ENCODE measurements at places on chromosomes 7 and 10.

DNA sequence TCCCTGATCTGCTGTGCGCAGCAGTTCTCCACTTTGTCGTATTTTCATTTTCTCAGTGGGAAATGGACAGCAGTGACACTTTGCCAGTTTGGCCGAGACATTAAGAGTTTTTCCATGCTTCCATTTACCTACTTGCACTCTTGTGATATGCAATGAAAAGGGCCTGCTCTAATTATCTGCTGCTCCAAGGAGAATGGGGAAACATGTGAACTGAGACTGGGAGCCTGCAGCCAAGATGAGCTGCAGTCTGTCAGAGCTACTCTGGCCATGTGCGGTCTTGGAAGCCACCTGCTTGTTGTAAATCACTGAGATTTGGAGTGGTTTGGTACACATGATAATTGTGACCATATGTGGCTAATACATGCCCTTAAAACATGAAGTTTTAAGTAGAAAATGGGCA is 586.6 kb upstream of the POT1 start:
- no peak for DNase-seq

GRCh38 chr7:2913760-2914387 is 69.8 kb upstream of the GNA12 start:
- no peak for DNase-seq

- DNase-seq, result no peak
These were observed 87.3 kb downstream of the SEMA3A start for GRCh38 chr7:84107259-84107658.

DNA sequence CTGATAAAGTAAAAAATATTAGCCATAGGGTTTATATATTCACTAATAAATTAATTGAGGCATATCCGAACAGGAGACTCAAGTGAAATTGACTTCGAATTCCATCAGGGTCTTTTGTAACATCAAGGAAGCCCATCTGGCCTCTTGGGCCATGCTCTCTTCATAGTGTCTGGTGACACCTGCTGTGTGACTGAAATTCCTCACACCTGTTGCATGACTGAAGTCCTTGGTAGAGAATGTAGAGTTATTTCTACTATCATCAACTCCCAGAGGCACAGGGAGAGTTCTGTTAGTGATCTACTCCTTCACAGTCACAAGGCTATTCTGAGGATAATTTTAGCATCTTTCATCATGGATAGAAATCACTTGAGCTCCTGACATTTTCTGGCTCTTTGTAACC is 138.3 kb upstream of the LSM8 start:
- DNase-seq, result no peak

DNA sequence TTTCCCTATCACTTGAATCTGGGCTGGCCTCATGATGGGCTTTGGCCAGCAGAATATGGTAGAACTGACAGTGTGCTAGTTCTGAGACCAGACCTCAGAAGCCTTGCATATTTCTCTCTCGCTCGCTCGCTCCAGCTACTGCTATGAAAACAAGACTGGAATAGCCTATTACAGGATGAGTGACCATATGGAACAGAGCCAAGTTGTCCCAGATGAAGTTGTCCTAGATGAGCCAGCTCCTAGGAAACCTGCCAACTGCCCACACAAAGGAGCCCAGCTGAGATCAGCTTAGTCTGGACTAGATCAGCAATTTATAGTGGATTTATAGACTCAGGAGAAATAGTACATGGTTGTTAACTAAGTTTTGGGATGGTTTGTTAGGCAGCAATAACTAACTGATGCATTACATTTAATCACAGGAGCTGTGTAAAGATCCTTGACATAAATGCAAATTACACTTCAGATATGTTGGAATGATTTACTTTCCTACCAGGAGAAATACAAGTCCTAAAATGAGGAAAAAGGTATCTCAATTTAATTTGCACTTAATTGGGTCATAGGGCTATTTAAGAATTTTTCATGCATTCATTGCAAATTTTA is 6.8 kb upstream of the HECW1 start:
- DNase-seq, result peak; percentile 1

DNA sequence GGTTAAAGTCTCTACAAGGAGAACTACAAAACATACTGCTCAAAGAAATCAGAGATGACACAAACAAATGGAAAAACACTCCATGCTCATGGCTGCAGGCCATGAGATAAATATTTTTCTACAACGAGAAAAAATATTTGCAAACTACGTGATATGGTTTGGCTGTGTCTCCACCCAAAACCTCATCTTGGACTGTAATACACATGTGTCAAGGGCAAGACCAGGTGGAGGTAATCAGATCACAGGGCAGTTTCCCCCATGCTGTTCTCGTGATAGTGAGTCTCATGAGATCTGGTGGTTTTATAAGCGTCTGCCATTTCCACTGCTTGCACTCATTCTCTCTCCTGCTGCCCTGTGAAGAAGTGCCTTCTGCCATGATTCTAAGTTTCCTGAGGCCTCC is 57.8 kb downstream of the COA1 start:
- DNase-seq, result no peak

- DNase-seq, result no peak
These were observed 8.7 kb downstream of the PGAM2 start for GRCh38 chr7:44056681-44057080.

- DNase-seq, result no peak
These were observed 210.1 kb upstream of the INHBA start for GRCh38 chr7:41912851-41913567.

- DNase-seq, result no peak
These were observed 18.5 kb downstream of the ITGB1 start for GRCh38 chr10:32939296-32940111.

GRCh38 chr10:61142987-61143386 is 199.0 kb upstream of the RHOBTB1 start:
- no peak for DNase-seq

DNA sequence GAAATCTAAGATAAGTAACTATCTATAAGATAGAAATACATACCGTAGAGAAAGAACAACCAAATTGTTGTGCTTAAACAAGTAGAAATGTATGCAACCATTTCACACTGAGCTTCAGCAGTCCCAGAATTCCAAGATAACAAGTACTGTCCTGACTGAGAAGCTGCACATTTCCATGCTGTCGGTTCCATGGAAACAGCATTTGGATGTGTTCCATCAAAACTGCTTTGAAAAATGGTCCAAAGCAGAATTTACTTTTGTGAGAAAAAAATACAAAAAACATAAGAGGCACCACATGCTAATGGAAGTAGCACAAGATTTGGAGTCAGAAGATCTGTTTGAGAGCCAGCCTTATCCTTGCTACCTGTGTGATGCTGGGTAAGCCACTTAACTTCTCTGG is 92.6 kb downstream of the MTERF1 start:
- no peak for DNase-seq

GRCh38 chr10:119595134-119595675 is 1.6 kb downstream of the TIAL1 start:
- peak; percentile 80 for DNase-seq

DNA sequence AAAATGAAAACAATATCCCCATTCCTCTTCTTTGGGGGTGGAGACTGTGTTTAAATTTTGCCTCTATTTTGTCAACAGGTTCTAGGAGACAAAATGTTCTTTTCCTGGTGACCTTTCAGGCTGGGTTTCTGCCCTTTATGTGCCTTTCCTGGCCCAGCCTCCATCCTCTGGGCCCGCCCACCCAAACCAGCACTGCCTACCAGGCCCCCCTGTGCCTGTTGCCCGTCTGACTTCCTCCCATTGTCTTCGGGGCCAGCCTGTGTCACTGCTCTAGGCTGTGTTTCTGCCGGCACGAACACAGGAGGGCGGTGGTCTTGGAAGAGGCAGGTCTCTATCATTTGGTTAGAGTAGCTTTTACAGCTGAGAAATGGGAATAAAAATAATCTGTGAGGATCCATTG is 13.9 kb downstream of the TSPAN14 start:
- no peak for DNase-seq

GRCh38 chr7:110386913-110387312 is 704.0 kb upstream of the LRRN3 start:
- peak; percentile 96 for DNase-seq

DNA sequence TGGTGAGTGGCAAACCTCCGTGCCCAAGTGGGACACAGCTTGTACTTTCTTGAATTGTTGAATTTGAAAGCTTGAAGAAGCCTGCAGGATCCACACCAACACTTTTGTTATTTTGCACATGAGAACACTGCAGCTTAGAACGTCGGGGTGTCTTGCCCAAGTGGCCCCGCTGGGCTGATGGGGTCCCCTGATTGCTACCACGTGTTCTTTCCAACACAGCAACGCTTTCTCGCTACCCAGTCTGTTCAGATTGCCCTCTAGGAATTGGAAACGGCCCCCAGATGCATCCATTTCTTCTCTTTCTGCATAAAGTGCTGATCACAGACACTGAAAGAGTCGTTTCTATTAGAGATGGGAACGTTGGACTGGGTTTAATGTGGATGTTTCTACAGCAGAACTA is 268.5 kb downstream of the ADARB2 start:
- no peak for DNase-seq

- no peak for DNase-seq
These were observed 29.4 kb downstream of the RRP12 start for GRCh38 chr10:97371696-97372095.

GRCh38 chr7:83159731-83160130 is 3.0 kb downstream of the PCLO start:
- DNase-seq, result peak; percentile 33

GRCh38 chr10:64118736-64119135 is 597.5 kb downstream of the REEP3 start:
- DNase-seq, result no peak

DNA sequence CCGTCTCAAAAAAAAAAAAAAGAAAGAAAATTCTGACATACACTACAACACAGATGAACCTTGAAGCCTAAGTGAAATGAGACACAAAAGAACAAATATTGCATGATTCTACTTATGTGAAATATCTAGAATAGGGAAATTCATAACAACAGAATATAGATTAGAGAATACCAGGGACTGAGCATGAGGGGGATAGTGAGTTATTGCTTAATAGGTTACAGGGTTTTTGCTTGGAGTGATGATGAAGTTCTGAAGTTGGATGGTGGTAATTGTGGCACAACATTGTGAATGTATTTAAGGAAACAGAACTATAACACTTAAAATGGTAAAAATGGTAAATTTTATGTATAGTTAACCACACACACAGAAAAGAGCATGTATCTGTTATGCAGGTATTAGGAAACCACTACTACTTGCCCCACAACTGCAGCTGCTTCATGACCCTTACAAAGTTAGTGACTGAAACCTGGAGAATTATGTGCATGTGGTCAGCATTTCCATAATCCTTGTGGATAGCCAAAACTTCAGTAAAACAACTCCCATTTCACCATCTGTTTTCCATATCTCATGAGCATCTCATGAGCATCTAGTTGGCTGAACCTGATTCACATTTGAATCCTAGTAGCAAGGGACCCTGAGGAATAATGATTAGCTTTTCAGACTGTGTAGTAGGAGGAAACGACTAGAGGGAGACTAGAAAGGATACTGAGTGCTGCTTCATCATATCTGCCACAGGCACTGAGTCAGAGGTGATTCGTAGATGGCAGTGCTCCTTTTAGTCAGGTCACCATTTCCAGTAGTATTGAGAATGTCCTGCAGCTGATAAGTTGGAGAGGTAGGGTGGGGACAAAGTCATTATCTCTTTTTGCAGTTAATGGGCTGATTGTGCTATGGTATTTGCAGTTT is 26.3 kb downstream of the SAMD8 start:
- DNase-seq, result peak; percentile 62

- DNase-seq, result peak; percentile 84
These were observed 145.9 kb downstream of the SH3PXD2A start for GRCh38 chr10:103709341-103709920.

GRCh38 chr7:45153233-45153632 is 4.4 kb upstream of the RAMP3 start:
- no peak for DNase-seq

DNA sequence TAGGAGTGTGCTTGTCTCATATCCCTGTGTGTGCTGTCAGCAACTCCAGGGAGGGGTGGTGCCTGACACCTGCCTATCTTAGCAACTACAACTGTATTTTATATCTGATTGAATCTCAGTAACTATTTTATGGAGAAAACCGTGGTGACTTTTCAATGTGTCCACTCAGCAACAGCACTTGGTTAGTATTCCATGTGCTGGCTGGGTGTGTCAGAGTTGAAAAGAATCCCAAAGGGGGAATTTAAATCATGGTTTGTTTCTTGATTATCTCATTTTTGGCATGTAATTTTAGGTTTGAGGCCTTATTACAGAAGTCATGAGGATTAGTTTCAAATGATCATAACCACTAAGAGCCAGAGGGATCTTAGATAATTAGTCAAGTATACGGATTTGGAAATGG is 425.7 kb upstream of the FZD8 start:
- no peak for DNase-seq

- no peak for DNase-seq
These were observed 10.7 kb downstream of the A1CF start for GRCh38 chr10:50874723-50875122.

DNA sequence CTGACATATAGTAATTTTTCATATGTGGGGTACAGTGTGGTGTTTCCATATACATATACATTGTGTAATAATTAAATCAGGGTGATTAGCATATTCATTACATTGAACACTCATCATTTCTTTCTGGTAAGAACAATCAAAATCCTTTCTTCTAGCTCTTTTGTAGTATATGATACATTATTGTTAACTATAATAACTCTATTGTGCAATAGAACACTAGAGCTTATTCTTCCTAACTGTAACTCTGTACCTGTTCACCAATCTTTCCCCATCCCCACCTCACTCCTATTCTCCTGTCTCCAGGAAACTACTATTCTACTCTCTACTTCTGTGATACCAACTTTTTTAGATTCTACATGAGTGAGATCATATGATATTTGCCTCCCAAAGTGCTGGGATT is 9.4 kb downstream of the BZW2 start:
- DNase-seq, result no peak

- no peak for DNase-seq
These were observed 5.7 kb downstream of the ELN start for GRCh38 chr7:74033372-74034311.

DNA sequence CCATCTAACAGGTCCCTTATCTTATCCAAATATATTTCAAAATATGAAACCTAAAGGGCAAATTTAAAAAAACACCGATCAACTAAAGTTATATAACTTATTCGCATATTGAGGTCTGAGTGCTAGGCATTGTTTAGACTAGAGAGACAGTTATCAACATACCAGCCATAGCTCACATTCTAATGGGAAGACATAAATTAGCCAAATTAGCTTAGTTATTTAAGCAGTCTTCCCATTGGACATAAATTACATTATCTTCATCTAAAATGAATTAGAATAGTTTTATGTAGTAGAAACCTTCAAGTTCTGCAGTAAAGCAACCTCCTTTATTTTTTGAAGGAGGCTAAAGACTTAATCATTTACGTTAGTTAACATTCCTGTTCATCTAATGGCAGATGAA is 17.4 kb downstream of the KIF5B start:
- DNase-seq, result no peak

- no peak for DNase-seq
These were observed 882.7 kb downstream of the XPNPEP1 start for GRCh38 chr10:109040622-109041021.

- no peak for DNase-seq
These were observed 18.7 kb downstream of the CLIP2 start for GRCh38 chr7:74307738-74308505.

All from renal cortical epithelial cell (primary cell).